ENCODE measurements at places on chromosomes 2 and 18.

GRCh38 chr2:55371376-55371775, 48.3 kb downstream of the CCDC88A start:
- DNase-seq, result no peak

- no peak for DNase-seq
These were observed 54.5 kb upstream of the ATG16L1 start for GRCh38 chr2:233197022-233197421.

DNA sequence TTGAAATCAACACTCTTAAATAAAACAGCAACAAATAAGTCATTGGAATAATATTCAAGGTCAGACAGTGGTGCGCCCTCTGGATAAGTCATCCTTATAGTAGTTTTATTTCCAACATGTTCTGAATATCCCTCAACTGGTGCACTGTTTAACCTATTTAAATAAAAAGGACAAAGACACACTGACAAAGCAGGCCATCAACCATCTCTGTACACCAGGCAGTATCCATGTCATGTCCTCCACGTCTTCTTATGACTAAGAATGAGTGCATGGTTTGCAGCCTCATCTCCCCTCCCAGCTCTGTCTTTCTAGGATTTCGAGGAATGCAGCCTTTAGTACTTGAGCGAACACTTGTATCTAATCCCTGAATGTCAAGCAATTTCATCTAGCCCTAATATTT, 42.4 kb downstream of the ST3GAL5 start:
- DNase-seq, result no peak

DNA sequence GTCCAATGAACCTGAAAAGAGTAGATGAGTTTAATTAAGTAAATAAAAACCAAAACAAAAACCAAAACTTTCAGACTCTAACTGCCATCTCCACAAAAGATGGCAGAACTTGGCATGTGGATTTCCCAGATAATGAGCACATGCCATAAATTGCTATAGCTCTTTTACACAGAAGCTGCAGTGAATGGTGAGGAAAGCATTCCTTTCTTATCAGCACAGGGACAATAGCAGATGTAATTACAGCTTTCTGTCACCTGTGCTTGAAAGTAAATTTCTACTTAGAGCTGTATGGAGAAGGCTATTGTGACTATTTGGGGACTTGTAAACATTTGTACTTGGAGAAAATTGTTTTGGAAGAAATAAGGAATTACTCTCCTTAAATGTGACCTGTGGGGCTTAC, 378.4 kb downstream of the RPRM start:
- no peak for DNase-seq

DNA sequence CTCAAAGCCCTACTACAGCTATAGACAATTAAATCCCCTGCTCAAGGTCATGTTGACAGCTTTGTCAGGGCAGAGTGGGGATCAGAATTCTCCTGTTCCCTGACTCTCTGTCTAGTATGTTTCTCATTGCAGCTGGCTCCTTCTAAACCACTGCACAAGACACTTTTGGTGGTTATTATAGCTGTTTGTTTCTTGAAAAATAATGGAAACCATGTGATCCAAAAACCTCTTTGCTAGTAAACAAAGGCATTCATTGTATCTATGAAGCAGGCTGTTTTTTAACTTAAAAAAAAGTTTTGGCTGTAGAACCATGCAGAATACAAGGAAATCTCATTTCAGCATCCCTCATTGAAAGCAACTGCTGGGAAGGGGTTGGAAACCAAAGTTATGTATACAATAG, 352.5 kb upstream of the EPHA4 start:
- no peak for DNase-seq

GRCh38 chr2:12287220-12287751, 429.4 kb upstream of the TRIB2 start:
- no peak for DNase-seq

DNA sequence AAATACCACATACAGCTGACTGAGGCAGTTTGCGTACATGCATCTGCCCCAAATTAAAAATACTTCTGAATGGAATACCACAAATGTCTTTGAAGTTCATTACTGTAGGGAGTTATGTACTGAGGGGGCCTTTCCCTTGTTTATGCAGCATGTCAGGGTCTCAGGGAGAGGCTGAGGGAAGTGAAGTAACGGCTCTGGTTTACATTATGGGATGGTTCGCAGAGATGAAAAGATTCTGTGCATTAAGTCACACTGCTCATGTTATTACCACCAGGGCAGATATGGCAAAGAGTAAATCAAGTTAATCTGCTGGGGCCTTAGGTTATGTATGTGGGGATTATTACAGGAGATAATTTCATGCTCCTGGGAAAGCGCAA, 385.9 kb upstream of the RND3 start:
- DNase-seq, result no peak

DNA sequence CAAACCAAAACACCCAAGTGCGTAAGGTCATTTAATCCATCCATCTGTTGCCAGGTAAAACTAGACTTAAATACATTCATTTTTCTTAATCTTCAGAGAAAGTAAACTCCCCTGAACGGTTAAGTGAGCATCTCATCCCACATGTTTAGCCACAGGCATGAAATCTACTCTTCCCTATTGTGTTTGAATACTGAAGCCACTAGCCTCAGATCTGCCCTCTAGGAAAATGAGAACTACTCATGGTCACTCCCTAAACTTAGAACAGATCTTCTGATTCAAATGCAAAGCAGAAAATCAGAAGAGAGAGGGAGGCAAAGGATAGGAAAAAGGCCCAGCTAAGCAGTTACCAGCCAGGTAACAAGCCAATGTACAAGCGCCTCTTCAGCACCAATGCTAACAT, 7.1 kb downstream of the TMEM247 start:
- no peak for DNase-seq

DNA sequence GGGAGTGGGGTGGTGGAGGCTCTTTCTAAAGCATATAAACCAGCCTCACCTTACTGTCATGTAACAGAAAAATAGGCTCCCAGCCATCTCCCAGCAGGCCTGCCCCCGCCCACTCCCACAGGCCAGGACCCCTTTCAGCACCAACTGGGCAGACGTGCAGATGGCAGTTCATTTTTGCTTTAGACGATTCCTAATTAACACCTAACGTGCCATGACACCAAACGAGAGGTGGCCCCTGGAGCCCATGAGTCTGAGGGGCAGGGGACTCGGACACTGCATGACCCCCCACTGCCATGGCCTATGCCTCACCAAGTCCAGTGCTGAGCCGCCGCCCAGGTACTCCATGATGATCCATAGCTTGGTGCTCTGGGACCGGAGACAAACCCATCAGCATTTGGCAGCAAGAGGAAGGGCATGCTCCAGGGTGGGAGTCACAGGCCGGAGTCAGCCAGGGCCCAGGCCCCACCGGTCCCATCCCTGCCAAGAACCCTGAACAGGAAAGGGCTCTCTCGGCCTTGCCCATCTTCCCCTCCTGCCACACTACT, 7.9 kb downstream of the STK25 start:
- no peak for DNase-seq

DNA sequence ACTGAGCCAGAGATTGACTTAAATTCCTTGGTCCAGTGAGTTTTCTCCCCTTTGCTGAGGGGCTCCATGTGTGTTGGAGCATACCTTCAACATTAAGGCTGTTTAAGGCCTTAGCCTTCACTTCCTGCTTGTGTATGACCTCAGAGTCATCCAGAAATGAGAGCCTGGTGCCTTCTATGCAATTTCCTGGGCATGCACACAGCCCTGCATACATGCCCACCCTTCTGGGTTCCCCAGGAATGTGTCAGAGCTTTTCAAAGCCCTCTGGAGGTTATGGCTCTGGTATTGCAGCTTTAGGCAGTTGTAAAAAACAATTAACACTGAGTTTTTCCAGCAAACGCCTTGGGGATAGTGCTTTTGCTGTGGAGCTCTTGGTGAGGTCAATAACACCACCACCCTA, 16.7 kb downstream of the IL1R1 start:
- DNase-seq, result no peak

DNA sequence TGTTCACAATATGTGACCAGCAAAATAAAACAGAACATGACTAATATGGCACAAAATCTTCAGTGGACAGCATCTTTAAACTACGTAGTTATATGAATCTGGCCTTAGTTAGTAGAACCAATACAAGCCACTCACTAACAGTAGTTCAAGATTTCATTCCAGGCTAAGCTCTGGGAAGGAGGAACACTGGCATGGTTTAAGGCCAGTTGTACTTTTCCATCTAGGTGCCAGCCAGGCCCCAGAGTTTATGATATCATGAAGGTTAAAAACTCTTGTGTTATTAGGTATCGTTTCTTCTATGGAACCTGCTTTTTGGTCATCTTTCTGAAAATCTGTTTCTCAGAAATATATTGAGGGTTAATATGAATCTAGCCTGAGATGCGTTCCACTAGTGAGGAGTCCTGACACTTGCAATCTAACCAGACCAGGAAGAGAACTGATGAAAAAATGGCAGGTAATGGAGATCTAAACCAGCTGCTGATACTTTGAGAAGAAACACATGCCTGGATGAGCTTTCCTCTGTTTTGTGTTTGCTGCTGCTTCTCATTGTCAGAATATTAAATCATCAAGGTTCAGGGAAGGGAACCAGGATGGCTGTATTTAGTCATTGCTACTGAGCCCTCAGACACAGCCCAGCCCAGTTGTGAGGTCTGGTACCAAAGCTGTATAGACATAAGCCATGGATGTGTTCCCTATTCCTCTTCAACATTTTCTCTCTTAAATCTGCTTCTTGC, 182.8 kb upstream of the SETBP1 start:
- no peak for DNase-seq

DNA sequence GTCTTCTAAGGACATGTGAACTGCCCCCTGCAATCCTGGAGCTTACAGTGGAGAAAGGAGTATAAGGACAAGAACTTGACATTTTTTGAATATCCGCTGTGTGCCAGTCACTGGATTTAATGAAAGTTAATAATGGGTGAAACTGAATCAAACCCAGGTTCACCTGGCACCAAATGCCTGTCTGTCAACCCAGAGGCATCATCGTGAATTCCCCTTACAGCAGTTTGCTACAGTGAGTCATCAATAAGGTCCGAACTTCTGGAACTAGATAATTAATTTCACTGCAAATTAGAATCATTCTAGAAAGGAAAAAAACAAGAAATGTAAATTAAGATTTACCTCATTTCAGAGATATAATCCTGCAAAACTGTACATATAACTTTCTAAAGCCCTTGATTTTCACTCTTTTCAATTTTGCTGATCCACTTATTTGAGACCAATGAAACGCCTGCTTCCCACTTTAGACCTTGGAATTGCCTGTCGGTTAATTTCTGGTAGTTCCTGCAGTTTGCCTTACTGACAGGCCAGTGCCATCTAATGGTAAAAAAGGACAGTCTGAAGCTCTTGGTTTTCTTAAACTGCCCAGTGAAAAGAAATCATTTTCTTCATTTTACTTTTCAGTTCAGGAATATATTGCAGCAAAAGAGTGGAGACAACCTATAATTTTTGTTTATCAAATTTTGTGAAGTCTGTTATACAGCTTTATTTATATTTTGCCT, 8.2 kb downstream of the DSG2 start:
- DNase-seq, result no peak

DNA sequence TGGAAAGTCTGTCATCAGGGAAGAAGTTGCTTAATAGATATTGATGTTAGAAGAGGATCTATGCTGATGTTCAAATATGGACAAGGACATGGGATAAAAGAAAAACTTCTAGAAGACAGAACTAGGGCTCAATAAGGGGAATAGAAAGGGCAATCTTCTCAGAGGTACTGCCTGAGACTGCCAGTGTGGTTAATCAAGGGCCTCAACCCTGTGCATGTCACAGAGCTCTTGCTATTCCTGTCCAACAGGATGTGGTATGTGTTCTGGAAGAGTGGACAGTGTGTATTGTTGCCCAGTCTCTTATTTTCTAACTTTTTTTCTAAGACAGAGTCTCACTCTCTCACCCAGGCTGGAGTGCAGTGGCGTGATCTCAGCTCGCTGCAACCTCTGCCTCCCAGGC, 27.8 kb upstream of the RNF125 start:
- no peak for DNase-seq

GRCh38 chr2:135840601-135841000, 3.6 kb upstream of the LCT start:
- no peak for DNase-seq

GRCh38 chr2:126444512-126444911, 211.4 kb upstream of the GYPC start:
- DNase-seq, result no peak

- no peak for DNase-seq
These were observed 62.2 kb downstream of the PTRHD1 start for GRCh38 chr2:24731040-24731439.

- peak; percentile 43 for DNase-seq
These were observed 308.5 kb downstream of the GBX2 start for GRCh38 chr2:235859651-235860050.

DNA sequence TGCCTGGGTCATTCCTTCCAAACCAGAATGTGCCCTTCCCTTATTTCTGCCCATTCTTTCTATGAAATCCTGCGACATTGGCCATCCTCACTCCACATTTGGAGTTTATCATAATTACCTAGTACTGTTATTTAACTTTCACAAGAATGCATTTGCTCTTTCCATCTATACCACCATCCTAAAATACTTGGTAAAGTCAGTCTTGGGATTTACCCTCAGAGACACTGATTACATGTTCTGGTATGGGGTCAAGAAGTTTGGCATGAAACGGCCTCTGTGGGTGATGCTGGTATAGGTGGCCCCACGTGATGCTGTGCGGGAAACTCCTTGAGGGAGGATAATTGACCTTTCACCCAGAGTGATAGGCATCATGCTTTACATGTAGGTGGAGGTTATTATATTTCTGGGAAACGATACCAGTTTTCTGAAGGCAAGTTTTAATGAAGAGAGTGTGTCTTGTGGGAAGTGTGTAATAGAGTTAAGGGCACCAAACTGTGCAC, 123.5 kb downstream of the FMNL2 start:
- no peak for DNase-seq

- no peak for DNase-seq
These were observed 30.1 kb downstream of the MOCOS start for GRCh38 chr18:36217348-36217747.

- no peak for DNase-seq
These were observed 419.0 kb downstream of the NBAS start for GRCh38 chr2:15142069-15142689.
